ENCODE measurements at places on chromosomes 1 and 21.
A peak's percentile ranks its signal among the peaks of the same experiment; 100 is the strongest.

DNA sequence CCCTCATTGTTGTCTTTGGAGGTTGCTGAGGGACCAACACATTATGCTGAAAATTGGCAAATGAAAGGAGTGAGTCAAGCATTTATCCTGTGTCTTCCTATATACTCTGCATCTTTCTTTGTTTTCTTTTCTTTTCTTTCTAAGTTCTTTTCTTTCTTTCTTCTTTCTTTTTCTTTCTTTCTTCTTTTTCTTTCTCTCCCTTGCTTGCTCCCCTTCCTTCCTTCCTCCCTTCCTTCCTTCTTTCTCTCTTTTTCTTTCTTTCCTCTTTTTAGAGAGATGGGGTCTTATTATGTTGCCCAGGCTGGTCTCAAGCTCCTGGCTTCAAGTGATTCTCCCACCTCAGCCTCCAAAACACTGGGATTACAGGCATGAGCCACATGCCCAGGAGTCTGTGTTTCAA is 28.3 kb upstream of the COX20 start:
- no peak for DNase-seq

DNA sequence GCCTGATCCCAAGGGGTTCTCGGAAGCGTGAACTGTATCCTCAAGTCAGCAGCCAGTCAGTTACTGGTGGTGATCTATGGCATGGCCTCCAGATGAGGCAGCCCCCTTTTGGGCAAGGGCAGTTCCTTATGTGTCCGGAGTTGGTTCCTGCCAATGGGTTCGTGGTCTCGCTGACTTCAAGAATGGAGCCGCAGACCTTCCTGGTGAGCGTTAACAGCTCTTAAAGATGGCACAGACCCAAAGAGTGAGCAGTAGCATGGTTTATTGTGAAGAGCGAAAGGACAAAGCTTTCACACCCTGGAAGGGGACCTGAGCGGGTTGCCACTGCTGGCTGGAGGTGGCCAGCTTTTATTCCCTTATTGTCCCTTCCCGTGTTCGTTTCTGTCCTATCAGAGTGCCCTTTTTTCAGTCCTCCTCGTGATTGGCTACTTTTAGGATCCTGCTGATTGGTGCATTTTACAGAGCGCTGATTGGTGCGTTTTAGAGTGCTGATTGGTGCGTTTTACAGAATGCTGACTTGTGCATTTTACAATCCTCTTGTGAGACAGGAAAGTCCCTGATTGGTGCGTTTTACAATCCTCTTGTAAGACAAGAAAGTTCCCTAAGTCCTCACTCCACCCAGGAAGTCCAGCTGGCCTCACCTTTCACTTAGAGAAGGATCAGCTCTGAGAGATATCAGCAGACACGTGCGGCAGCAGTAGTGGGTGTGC is 8.9 kb upstream of the IL10RB start:
- DNase-seq = no peak

GRCh38 chr1:223222377-223222776 is 79.3 kb upstream of the TLR5 start:
- DNase-seq = no peak

DNA sequence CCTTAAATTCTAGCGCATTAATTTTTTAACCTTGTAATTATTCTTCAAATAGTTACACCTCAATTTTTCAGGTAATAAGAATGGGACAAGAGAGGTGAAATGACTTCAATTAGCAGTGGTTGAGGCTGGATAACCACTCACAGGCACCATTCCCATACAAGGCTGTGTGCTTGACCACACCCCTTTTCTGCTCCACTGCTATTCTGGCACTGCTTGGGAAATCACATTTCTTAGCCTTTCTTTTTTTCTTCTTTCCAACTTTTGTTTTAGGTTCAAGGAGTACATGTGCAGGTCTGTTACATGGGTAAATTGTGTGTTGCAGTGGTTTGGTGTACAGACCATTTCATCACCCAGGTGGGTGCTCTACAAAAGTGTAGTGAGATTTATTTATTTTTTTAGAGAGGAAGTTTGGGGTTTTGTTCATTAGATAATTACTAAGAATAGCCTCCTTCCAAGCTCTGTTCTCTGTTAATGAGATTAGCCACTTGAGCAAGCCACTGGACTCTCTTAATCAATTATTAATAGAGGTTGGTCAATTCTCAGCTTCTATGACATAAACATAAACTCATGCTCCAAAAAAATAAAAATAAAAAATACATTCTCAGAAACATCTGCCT is 14.4 kb downstream of the ILDR2 start:
- no peak for DNase-seq

DNA sequence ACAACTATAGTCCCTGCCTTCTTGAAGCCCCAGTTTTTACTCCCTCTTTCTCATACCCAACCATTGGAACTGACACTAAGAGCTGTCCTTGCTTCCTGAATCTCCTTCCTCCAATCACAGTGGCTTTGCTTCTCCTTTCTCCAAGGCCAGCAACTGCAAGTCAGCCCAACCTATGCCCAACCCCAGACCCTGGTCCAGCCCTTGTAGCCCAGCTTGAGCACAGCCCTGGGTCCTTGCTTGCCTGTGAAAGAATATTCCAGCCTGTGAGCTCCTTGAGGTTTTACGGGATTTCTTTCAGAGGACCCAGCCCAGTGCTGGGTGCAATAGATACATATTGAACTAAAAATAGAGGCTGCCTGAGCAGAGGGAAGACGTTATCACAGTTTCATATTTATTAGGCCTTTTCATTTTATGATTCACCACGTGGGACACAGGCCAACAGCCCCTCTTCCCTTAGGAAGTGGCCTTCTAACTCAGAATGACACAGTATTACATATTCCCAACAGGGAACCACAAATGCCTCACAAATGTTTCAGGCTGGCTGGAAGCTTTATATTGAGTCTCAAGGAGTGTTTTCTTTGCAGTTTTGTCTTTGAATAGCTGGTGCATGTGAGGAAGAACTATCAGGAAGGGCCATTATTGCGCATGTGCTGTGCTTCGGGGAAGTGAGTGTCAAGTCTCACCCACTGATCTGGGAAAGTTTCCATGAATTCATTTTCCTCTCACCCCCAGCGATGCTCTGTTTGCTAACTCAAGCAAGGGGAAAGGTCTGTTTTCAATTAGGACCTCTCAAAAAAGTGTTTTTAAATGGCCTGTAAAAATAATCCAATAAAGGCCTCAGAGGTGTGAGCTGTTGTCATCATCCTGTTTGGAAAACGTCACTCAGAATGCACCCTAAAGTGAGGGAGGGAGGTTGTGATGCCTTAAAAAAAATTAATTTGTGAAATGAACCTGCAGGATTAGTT is 92.3 kb upstream of the NFIA start:
- no peak for DNase-seq

DNA sequence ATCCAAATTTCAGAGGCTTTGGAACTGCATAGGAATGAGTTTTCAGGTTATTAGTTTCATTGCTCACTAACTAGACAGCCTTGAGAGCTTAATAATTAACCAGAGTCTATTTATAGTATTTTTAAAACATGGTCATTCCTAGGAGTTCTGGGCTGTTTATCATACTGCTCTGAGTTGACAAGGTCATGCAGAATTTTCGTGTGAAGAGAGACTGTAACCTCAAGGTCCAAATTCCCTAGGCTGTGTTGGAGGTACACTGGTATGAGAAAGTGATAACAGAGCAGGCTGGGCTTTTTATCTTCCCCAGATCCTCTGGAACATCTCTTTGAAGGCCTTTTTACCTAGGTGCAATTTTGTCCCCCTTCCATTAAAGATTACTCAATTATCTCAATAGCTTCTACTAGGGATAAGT is 736.3 kb downstream of the LTN1 start:
- no peak for DNase-seq

GRCh38 chr1:36076979-36077573 is 6.8 kb upstream of the TEKT2 start:
- DNase-seq = no peak

DNA sequence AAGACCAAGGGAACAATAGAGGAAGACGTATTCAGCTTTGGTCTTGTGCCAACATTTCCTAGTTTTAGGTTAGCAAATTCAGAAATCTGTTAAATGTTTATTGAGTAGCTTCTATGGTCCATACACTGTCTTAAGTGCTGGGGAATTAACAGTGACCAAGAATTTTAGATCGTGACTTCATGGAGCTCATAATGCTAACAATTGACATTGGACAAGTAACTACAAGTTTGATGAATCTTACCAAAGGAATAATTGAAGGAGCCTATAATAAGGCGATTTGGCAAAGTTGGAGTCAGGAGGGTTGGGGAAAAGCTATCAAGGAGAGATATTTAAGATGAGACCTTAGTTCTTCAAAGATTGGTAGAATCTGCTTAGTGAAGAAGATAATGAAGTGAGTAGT is 1.4 kb upstream of the SLAMF9 start:
- DNase-seq = no peak

DNA sequence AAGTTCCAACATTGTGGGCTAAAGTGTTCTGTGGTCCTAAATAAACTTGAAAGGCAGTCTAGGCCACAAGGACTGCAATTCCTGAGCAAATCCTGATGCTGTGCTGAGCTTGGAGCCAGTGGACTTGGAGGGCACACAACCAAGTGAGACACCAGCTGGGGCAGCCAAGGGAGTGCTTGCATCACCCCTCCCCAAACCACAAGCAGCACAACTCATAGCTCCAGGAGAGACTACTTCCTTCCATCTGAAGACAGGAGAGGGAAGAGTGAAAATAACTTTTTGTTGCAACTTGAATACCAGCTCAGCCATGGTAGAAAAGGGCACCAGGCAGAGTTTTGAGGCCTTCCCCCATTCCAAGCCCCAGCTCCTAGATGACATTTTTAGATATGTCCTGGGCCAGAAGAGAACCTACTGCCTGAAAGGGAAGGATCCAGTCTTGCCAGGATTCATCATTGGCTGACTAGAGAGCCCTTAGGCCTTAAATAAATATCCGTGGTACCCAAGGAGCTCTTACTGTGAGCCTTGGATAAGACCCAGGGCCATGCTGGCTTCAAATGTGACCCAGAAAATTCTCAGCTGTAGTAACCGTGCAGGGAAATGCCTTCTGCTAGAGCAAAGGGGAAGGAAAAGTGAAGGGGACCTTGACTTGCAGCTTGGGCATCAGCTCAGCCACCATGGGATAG is 35.4 kb upstream of the LRRC8B start:
- no peak for DNase-seq

- peak; percentile 59 for DNase-seq
These were observed 1.0 kb upstream of the HP1BP3 start for GRCh38 chr1:20787840-20788795.

GRCh38 chr21:44506279-44507255 is 33.4 kb downstream of the KRTAP10-1 start:
- no peak for DNase-seq

DNA sequence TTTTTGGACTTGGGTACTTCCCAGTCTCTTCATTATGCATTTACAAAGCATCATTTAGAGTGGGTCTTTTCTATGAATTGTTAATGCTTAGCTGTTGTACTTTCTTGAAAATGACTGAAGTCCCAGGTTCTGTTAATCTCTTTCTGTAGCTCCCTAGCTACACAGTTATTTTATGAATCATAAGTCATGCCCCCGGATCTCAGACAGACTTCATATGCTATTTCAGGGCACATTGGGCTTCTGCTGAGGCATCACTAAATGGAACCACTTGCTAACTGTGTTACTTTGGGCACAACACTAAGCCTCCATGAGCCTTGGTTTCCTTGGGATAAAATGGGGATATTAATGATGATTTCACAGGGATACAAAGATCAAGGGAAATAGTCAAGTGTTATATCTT is 55.5 kb upstream of the RBM15 start:
- DNase-seq = no peak

DNA sequence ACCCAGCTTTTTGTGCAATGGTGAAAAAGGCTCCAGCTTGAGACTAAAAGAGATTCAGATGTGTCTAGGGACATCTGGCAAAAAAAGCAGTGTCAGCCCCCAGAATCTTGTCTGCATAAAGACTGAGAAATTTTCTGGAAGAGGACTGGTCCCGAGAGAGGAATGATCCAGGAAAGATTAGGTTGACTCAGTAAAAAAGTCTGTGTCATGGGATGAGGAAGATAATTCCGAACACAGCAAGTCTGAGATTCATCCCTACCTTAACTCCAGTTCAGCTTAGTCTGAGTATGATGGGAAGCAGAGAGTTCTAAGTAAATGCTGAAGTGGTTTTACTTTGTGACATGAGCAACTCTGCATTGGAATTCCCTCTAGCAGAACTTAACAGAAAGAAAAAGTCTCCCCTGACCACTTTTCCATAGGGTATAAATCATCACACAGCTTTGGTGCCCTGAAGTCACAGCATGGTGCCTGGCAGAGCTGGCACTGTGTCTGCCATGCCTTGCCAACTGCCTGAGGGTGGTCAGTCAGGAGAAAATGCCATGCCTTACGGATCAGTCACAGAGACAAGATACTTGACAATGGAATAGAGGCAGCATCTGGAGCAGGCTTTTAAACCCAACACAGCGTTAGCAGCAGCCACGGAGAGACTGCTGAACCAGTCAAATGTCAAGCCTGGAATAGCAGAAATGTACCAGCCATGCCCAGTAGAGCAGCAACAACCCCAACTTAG is 153.4 kb downstream of the ZC3H11B start:
- DNase-seq = no peak

GRCh38 chr1:102776071-102776470 is 332.3 kb downstream of the COL11A1 start:
- DNase-seq = peak; percentile 27

DNA sequence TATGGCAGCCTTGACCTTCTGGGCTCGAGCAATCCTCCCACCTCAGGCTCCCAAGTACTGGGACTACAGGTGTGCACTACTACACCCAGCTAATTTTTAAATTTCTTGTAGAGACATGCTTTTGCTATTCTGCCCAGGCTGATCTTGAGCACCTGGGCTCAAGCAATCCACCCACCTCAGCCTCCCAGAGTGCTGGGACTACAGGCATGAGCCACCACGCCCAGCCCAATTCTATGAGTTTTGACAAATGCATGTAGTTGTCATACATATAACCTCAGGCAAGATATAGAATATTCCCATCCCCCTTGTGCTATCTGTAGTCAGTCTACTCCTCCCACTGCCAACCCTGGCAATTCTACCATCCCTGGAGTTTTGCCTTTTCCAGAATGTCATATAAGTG is 38.7 kb upstream of the TTC22 start:
- no peak for DNase-seq

- no peak for DNase-seq
These were observed 12.6 kb upstream of the RHBG start for GRCh38 chr1:156356262-156356874.

- DNase-seq = no peak
These were observed 622.4 kb downstream of the MATN1 start for GRCh38 chr1:30101016-30101415.

GRCh38 chr1:118627435-118627834 is 360.7 kb downstream of the TBX15 start:
- no peak for DNase-seq

DNA sequence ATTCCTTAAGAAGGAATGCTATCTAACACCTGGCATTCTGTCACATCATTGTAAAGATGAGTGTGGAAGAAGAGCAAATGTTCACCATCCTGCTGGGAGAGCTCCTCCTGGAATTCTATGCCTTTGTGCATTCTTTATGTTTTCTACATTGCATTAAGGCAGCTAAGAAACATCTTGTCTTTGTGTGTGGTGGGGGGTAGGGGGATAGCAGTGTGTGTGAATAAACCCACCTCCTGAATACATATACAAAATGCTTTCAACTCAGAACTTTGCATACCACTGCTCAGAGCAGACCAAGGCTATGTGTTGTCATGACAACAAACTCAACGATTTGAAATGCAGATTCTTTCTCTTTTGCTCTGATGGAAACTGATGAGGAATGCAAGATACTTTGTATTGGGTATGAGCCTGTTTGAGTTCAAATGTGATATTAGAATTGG is 193.6 kb upstream of the KAZN start:
- no peak for DNase-seq
